ENCODE measurements at places on chromosomes 11 and 22. TPM values are rescaled to one million over a fixed set of nuclear protein-coding genes. Genes with fewer than 3 reads are reported as not detected.

The VPREB1 gene
- not detected for polyA plus RNA-seq

- peaks cover 29% of the 10 kb centered on the region for H3K36me3 ChIP-seq
- H3K27me3 ChIP-seq, result no peaks in the 10 kb centered on the region
- H3K4me3 ChIP-seq, result no peak overlapping the region
- peaks cover 7% of the 10 kb centered on the region for H3K4me1 ChIP-seq
Measured at GRCh38 chr22:31870890-31871289, 73.4 kb upstream of the YWHAH start.

The E2F8 gene
- 2.3 TPM for polyA plus RNA-seq

DNA sequence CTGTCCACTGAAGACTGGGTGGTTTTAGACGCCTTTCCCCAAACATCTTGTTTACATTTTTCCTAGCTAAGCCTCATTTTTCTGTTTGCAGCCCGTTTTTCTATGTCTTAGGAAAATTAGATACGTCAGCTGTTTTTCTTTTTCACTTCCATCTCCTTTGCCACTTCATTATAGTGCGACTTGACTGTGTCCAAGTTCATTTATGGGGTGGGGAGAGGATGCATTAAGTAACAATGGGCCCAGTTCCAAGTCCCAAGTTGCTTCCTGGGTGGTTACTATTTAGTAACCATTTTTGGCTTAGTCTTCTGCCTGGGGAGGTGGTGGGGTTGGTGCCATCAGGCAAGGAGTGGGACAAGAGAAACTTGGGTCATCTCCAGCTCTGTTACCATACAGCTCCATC lies 83.0 kb downstream of the TRAF6 start:
- no peak overlapping the region for H3K27ac ChIP-seq
- H3K36me3 ChIP-seq, result no peaks in the 10 kb centered on the region
- no peaks in the 10 kb centered on the region for H3K27me3 ChIP-seq
- H3K4me1 ChIP-seq, result peaks cover 21% of the 10 kb centered on the region
- DNase-seq, result no peak

DNA sequence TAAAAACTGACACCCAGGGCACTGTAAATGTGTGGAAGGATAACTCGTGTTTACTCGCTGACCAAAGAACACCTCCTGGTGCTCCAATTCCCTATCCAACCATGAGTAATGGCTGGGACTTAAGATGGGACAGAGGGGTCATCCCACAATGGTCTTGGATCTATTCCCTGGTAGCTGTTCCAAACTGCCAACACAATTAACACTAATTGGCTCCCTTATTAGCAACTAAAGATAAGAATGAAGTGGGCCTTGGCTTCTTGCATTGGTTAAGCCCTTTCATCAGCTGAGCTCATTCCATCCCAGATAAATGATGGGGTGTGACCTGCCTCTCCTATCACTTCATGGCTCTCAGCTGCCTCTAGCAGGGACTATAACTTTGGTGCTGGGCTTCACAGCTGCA lies 1.5 kb upstream of the SIK3 start:
- no peak for DNase-seq
- H3K4me1 ChIP-seq, result peaks cover 16% of the 10 kb centered on the region
- H3K27me3 ChIP-seq, result no peaks in the 10 kb centered on the region
- no peaks in the 10 kb centered on the region for H3K36me3 ChIP-seq

- no peak for DNase-seq
- peaks cover 2% of the 10 kb centered on the region for H3K4me1 ChIP-seq
- no peaks in the 10 kb centered on the region for H3K27me3 ChIP-seq
- H3K36me3 ChIP-seq, result no peaks in the 10 kb centered on the region
Measured at GRCh38 chr11:128390246-128390645, 197.1 kb downstream of the ETS1 start.

The OOSP3 gene
- not detected for polyA plus RNA-seq

The OR8D1 gene
- polyA plus RNA-seq, result not detected

GRCh38 chr22:20429254-20430100 lies 8.1 kb downstream of the SCARF2 start:
- peaks cover 52% of the 10 kb centered on the region for H3K36me3 ChIP-seq
- no peak for DNase-seq
- no peak overlapping the region for H3K4me3 ChIP-seq
- 0 out of 2 replicates have a peak, but pooled peaks cover 4% of the 10 kb centered on the region for H3K4me1 ChIP-seq
- H3K27ac ChIP-seq, result no peak overlapping the region

GRCh38 chr22:36124666-36125065 lies 35.9 kb downstream of the APOL3 start:
- DNase-seq, result no peak
- H3K4me1 ChIP-seq, result no peaks in the 10 kb centered on the region
- peaks cover 4% of the 10 kb centered on the region for H3K27me3 ChIP-seq
- no peak overlapping the region for H3K4me3 ChIP-seq
- H3K36me3 ChIP-seq, result no peaks in the 10 kb centered on the region

The SEPTIN5 gene
- 22.3 TPM for polyA plus RNA-seq

Data from IMR-90 (cell line).